GM23248 (cell line): ENCODE measurements at places on chromosomes 1 and 21. TPM values are rescaled to one million over a fixed set of nuclear protein-coding genes. Genes with fewer than 3 reads are reported as not detected.

- H3K27me3 ChIP-seq, result no peaks in the 10 kb centered on the region
- H3K4me3 ChIP-seq, result no peak overlapping the region
- H3K4me1 ChIP-seq, result peaks cover 8% of the 10 kb centered on the region; the same call in 1 of the 2 replicates
Measured at GRCh38 chr1:234871039-234871709, 257.5 kb downstream of the TOMM20 start.

Gene SPATA46
- not detected in 2 replicates for polyA plus RNA-seq

DNA sequence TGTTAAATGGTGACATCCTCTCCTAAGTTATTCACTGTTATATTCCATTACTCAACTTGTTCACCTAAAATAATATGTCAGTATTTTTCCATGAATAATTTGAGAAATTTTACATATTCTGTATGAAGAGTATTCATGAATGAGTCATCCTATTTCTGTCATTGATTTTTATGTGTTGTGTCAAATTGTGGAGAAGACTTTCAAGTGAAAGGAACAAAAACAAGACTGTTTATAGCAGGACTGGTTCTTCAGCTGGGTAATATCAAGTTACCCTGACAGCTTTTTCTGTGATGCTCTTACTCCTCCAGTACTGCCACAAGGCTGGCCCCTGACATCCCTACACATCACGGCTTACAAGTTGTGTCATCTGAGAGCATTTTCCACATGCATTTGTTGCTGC is 847.7 kb downstream of the NCAM2 start:
- H3K4me1 ChIP-seq, result no peaks in the 10 kb centered on the region
- DNase-seq, result no peak
- no peaks in the 10 kb centered on the region for H3K27me3 ChIP-seq
- H3K4me3 ChIP-seq, result no peak overlapping the region
- H3K36me3 ChIP-seq, result no peaks in the 10 kb centered on the region

Gene AIRE
- polyA plus RNA-seq, result not detected in 2 replicates

DNA sequence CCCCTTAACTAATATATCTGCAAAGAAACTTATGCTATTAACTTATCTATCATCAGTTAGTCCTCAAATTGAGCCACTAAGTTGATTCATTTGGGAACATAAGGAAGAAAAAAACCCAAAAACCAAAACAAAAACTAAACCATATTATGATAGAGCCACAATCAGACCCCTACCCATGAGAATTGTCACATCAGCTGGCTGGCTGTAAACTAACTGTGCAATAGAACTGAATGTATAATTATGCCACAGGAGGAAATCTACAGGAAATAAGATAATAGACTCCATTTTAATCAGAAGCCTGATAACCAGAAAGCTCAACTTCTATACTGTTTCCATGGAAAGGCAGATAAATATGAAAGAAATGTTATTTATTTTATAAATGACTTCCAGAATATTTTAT is 110.0 kb downstream of the RGL1 start:
- H3K36me3 ChIP-seq, result peaks cover 15% of the 10 kb centered on the region; the same call in 1 of the 2 replicates
- no peaks in the 10 kb centered on the region for H3K27me3 ChIP-seq
- H3K4me1 ChIP-seq, result peaks cover 34% of the 10 kb centered on the region
- no peak for DNase-seq
